ENCODE measurements at places on chromosomes 12 and 14. TPM values are rescaled to one million over a fixed set of nuclear protein-coding genes. Genes with fewer than 3 reads are reported as not detected.

The CCDC196 gene
- total RNA-seq: not detected

The PPFIA2 gene
- not detected for total RNA-seq

The KCNK13 gene
- total RNA-seq: 0.11 TPM

The SERPINA12 gene
- not detected for total RNA-seq

The ACOT4 gene
- 1.9 TPM for total RNA-seq

The MAP1LC3B2 gene
- total RNA-seq: 1.2 TPM

The PRB2 gene
- total RNA-seq: not detected

The LUM gene
- total RNA-seq: 0.44 TPM

The SOAT2 gene
- 0.18 TPM for total RNA-seq

The LRRC9 gene
- not detected for total RNA-seq

The P3H3 gene
- total RNA-seq: 21.7 TPM

The ESR2 gene
- total RNA-seq: 0.03 TPM

The KCNH5 gene
- total RNA-seq: not detected

The SLC5A8 gene
- total RNA-seq: not detected

The SEC23A gene
- 72.0 TPM for total RNA-seq

The NEUROD4 gene
- 0.02 TPM for total RNA-seq

The NAA25 gene
- total RNA-seq: 23.4 TPM

The FRMD6 gene
- total RNA-seq: 38.8 TPM

The PGF gene
- 3.8 TPM for total RNA-seq

The GXYLT1 gene
- total RNA-seq: 12.2 TPM

The TUNAR gene
- total RNA-seq: not detected
